ENCODE measurements at places on chromosomes 2 and 18. TPM values are rescaled to one million over a fixed set of nuclear protein-coding genes. Genes with fewer than 3 reads are reported as not detected.

Gene FBXO11
- total RNA-seq, result 58.1 TPM

- H3K4me3 ChIP-seq, result no peak overlapping the region
- H3K27me3 ChIP-seq, result peaks cover 31% of the 10 kb centered on the region
- no peaks in the 10 kb centered on the region for H3K4me1 ChIP-seq
- DNase-seq, result no peak
- no peaks in the 10 kb centered on the region for H3K36me3 ChIP-seq
These were observed 67.5 kb upstream of the TTN start for GRCh38 chr2:178874529-178875240.

DNA sequence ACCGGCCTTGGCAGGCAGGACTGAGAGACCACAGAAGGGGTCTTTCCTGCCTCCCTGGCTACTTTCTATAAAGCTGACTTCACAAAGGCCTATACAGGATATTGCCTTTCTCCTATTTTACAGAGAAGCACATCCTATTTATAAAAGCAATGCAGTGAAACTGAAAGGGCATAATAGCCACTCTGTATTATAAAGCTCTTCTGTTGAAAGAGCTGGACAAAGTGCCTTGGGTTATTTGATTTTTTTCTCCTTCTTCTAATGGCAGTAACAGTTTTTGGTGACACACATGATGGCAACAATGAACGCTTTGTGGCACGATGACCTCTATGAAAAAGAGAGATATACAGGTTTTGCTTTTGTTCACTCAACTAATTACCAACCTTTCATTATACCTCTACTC lies 281.1 kb downstream of the ZNF516 start:
- no peaks in the 10 kb centered on the region for H3K4me1 ChIP-seq
- no peak for DNase-seq
- H3K36me3 ChIP-seq, result no peaks in the 10 kb centered on the region
- H3K4me3 ChIP-seq, result no peak overlapping the region
- peaks cover 2% of the 10 kb centered on the region for H3K27me3 ChIP-seq

- H3K4me3 ChIP-seq, result no peak overlapping the region
- H3K27me3 ChIP-seq, result no peaks in the 10 kb centered on the region
- H3K36me3 ChIP-seq, result peaks cover 3% of the 10 kb centered on the region
- peaks cover 41% of the 10 kb centered on the region for H3K4me1 ChIP-seq
These were observed 132.0 kb downstream of the MEP1B start for GRCh38 chr18:32321826-32322225.

Gene ELOA2
- total RNA-seq, result not detected
